Activated naive CD4-positive, alpha-beta T cell treated with anti-CD3 and anti-CD28 coated beads for 36 hours (primary cell): ENCODE measurements at places on chromosomes 13 and 19. TPM values are rescaled to one million over a fixed set of nuclear protein-coding genes. Genes with fewer than 3 reads are reported as not detected.

GRCh38 chr19:29628661-29629385, 22.7 kb downstream of the POP4 start:
- no peak for DNase-seq

DNA sequence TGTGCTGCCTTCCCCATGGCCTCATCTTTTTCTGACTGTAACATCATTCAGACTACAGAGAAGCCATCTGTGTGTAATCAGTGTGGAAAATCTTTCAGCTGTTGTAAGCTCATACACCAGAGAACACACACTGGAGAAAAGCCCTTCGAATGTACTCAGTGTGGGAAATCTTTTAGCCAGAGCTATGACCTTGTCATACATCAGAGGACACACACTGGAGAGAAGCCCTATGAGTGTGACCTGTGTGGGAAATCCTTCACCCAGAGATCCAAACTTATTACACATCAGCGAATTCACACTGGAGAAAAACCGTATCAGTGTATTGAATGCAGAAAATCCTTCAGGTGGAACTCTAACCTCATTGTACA, 17.2 kb upstream of the ZNF8 start:
- DNase-seq = no peak

DNA sequence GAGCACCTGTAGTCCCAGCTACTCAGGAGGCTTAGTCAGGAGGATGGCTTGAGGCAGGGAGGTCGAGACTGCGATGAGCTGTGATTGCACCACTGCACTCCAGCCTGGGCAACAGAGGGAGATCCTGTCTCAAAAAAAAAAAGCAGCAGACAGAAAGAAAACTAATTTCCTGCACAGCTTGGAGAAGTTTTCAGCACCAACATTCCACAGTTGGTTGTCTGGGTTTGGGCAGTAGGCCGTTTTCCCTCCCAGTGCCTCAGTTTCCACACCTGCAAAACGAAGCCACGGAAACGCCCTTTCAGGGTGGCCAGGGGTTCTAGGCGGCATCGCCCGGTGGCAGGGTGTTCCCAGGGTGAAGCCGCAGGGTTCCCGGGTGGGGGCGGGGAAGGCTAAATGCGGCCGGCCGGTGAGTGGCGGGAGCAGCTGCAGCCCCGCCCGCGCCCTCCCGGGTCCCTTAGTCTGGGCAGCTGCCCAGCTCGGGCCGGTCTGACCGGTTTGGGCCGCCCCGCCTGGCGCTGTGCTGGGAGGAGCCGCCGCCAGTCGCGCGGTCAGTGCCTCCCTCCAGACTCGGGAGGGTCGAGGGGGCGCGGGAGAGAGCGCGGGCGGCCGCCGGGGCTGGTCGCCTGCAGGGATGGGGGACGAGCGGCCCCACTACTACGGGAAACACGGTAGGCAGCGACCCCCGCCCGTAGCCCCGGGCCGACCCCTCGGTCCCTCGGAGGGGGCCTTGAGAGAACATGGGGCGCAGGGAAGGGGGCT, at the start of gene SLC44A2:
SLC44A2 (plus strand) TSS at position 551 of the 759 bp plus-strand sequence; CDS start at position 632, 81 bp downstream.
- no peak for DNase-seq

DNA sequence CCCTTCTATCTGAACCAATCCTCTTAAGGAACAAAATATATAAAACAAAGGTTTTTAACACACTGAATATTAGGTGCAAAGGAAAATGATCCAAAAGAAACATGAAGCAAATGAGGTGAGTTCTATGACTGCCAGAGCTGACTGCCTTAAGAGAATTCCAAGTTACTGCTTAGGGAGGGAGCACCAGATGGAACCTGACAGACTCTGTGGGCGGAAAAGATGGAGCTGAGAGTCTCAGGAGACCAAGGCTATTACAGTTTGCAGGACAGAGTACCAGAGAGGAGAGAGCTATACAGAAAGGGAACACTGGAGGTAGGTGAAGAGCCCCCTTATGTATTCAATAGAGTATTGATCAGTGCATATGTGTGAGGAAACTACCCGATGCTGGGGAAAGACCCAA, 87.2 kb downstream of the B3GLCT start:
- DNase-seq = no peak

- no peak for DNase-seq
Observed at GRCh38 chr13:40094056-40094455, 438.6 kb downstream of the COG6 start.

The ALOX5AP gene
- 21.7 TPM for total RNA-seq

The ZNF154 gene
- 0.69 TPM for total RNA-seq

DNA sequence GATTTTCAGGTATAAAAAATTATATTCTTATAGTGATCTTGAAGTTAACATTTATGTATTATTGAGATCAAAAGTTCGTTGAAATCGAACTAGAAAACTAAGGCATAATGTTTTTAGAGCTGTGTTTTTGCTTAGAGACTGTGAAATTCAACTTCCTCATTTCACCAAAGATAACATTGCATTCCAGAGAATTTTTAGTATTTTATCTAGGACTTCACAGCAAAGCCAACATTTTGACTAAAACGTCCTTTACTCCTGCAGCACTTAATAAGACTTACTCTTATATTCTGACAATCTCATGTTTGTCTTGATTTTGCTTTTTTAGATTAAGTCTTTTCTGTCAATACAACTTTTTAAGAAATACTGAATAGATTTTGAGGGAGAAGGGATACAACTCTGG, 4.7 kb downstream of the KCTD4 start:
- no peak for DNase-seq

DNA sequence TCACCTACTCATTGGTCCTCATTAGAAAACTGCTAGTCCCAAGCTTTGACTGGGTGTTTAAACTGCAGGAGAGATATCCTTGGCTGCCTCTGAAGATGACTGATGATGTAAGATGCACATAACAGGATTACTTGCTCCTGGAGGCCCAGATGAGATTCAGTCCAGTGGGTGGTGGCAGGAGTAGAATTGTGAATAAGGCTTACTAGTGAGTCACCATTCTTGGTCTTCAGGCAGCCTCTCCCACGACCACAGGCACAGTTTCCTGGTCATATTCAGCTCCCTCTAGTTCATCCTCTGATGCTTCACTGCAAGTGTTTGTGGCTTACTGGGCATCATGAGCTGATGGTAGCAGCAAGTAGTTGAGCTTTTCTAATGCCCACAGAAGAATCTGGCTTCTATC, 12.1 kb downstream of the SERTM1 start:
- no peak for DNase-seq

DNA sequence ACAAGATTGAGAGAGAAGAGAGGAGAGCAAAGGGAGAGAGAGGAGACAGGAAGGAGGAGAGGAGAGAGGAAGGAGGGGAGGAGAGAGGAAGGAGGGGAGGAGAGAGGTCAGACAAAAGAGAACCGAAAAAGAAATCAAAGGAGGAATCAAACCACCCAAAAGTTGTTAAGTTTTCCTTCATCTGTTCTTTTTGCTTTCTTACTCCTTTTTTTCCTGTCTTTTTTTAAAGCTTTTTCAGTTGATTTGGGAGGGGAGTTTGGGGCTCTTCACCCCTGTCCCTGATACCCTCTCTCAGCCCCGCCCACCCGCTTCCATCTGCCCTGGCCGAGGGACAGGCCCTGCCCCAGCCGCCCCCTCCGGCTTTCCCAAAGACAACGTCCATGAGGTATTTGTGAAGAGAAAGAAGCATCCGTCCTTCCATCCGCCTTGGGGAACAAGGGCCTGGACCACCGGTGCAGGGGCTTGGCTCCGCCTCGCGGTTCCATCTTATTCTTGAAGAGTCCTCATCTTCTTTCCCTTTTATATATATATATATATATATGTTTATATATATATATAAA, 13.3 kb downstream of the ZNF574 start:
- no peak for DNase-seq

The FFAR3 gene
- 4.9 TPM for total RNA-seq

The ING1 gene
- total RNA-seq = 15.0 TPM

The ADPRHL1 gene
- 0.57 TPM for total RNA-seq

The CBY2 gene
- total RNA-seq = not detected

DNA sequence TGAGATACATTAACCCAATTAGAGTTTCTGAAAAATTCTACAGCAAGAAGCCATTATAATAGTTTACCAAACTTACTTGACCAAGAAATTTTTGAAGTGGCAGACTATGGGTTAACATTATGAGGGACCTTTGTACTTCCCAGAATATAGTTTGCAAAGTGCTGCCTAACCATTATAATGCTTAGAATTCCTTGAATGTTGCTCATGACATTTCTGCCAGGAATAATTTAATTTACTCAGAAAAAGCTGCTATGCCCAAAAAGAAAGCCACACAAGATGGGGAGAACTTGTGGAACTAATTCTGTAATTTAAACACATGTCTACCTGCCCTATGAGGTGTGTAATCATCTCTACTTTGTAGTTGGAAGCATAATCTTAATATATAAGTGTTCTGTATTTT, 58.1 kb upstream of the MYCBP2 start:
- no peak for DNase-seq

- DNase-seq = no peak
Observed at GRCh38 chr19:38693380-38694223, 46.2 kb downstream of the ACTN4 start.

The POU4F1 gene
- not detected for total RNA-seq

- DNase-seq = no peak
Observed at GRCh38 chr19:48348045-48348444, 15.7 kb downstream of the TMEM143 start.

GRCh38 chr13:48816700-48817099, 159.0 kb upstream of the FNDC3A start:
- no peak for DNase-seq

DNA sequence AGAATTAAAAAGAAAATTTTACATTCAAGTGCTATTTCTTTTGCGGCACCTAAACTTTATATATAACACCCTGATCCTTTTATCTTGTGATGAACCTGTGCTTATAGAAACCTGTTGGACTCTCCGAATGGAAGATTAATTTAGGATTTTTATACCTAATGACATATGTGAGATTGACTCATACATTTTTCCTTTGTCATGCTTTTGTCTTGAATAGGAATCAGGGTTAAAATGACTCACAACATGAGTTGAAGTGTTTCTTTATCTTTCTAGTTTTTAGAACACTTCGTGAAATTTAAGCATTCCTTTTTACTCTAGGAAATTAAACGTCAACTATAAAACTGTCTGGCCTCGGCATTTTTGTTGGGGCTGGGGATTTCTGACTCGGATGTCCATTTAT, 378.9 kb downstream of the PCDH20 start:
- DNase-seq = no peak

The CAPN12 gene
- 1.9 TPM for total RNA-seq

The RDH8 gene
- not detected for total RNA-seq

- peak; percentile 15 for DNase-seq
Observed at GRCh38 chr13:99415014-99415650, 86.1 kb upstream of the TM9SF2 start.

- no peak for DNase-seq
Observed at GRCh38 chr13:90444232-90444631, 903.3 kb upstream of the MIR17HG start.

GRCh38 chr13:36553491-36553890, 120.3 kb upstream of the SERTM1 start:
- DNase-seq = no peak

- DNase-seq = peak; percentile 28
Observed at GRCh38 chr19:16027528-16027927, 48.8 kb upstream of the TPM4 start.
